ENCODE measurements at places on chromosomes 12 and 14.

- DNase-seq: no peak
These were observed 57.8 kb downstream of the PRORP start for GRCh38 chr14:35180179-35180578.

DNA sequence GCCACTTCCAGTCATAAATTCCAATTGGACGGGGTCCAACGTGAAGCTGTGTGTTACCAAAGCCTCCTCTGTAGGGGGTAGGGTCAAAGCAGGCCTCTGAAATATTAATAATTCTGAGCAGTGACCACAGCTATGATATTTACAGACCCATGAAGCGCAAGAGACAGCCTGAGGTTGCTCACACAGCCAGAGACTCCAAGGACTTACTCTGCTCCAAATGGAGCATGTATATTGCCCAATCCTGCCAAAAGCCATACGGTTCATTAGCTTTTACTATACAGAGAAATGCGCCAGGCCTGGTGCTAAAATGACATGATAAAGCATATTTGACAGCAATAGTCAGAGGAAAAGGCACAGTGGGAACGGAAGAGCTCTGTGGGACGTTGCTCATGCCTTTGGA lies 151.3 kb downstream of the PAH start:
- peak; percentile 15 for DNase-seq

- no peak for DNase-seq
These were observed 161.0 kb downstream of the PAX9 start for GRCh38 chr14:36822685-36823084.

- no peak for DNase-seq
These were observed 11.2 kb downstream of the ZDHHC22 start for GRCh38 chr14:77130386-77130785.

DNA sequence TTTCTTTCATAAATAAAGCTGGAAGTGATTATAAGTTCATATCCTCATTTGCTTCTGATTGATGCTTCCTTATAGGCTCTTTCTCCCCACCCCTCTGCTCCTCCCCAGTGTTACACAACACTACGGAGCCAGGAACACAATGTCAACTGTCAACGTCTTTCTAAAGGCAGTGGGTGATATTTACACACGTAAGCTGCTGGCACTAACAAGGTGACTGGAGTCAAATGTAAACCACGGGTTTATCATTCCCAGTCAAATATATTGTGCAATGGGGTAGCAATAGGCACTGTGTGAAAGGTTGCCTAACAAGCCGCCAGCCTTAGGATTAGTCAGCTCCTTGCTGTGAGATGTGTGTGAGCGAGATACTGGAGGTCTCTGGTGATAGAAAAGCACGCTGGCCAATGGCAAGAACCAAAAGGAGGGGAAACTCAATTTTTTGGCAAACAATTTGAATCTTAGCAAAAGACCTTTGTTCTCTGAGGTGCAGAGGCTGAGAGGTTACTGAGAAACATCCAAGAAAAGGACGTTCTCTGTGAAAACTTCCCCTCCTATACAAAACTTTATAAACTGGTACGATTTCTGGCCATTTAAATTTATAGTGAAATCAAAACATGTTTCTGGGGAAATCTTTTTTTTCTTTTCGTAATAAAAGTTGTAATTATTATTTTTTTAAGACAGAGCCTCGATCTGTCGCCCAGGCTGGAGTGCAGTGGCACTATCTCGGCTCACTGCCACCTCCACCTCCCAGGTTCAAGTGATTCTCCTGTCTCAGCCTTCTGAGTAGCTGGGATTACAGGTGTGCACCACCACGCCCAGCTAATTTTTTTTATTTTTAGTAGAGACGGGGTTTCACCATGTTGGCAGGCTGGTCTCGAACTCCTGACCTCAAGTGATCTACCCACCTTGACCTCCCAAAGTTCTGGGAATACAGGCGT lies 22.3 kb upstream of the HECTD1 start:
- DNase-seq: peak; percentile 91

GRCh38 chr14:51658441-51659173 lies 6.9 kb downstream of the FRMD6 start:
- no peak for DNase-seq

- DNase-seq: peak; percentile 73
These were observed 115.7 kb downstream of the BEGAIN start for GRCh38 chr14:100471441-100472093.

GRCh38 chr14:49975799-49976198 lies 82.9 kb downstream of the ARF6 start:
- DNase-seq: no peak

DNA sequence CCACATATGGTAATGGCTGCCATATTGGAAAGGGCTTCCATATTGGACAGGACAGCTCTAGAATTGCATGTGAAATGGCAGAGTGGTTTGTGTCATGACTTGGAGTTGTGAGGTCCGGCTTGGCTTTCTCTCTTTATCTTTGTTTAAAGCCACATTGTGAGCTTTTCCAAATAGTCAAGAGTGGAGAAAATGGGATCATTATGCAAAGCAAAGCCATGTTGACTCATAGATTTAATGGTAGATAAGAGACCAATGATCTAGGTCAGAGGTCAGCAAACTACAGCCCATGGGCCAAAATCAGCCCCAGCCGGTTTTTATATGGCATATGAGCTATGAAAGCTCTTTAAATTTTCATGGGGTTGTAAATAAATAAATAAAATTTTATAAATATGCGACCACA lies 449.1 kb downstream of the BCL11B start:
- DNase-seq: no peak

DNA sequence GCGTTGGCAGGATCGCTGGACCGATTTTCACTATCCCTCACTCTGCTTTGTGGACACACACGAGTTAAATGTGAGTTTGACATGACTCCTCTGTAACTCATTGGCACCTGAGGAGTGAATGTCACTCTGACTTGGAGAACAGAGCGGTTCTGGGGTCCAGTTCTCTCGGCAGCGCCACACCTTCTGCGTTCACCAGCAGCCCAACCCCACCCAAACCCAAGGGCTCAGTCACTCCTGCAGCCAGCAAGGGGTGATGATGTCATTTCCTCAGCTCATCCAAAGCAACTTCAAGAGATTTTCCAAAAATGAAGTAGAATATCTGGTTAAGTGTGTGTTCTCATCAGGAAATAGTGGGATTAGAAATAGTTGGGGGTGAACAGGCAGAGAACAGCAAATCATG lies 36.3 kb downstream of the ADGRD1 start:
- DNase-seq: no peak

DNA sequence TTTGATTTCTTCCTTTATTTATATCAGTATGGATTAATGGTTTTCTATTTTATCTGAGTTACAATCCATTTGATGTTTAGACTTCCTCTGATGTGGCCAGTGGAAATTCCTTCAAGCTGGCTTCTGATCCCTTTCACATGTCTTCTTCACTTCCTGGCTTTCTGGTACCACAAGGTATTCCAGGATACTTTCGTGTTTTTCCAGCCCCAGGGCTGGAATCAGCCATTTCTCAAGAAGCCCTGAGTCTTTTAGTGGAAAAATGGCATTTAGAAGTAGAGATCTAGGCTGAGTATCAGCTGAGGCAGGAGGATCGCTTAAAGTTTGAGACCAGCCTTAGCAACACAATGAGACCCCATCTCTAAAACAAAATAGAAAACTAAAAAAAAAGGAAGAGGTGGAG lies 93.3 kb downstream of the FIGNL2 start:
- DNase-seq: no peak

GRCh38 chr14:59274991-59275391 lies 86.5 kb downstream of the DAAM1 start:
- DNase-seq: peak; percentile 39

DNA sequence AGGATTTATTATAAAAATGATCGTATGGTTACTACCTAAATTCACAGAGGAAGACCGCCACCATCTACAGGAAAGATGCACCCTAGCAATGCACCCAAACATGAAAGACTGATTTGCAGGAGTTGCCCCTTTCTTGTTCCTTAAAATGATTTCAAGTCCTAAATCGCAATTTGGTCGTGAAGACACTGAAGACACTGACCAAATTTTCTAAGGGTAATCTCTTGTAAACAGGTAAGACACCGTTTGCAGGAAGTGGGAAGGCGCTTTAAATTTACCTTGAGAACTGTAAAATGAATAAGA lies 1.0 kb downstream of the SOS2 start:
- DNase-seq: no peak

GRCh38 chr14:59176765-59177164 lies 11.7 kb upstream of the DAAM1 start:
- no peak for DNase-seq

- DNase-seq: no peak
These were observed 6.8 kb upstream of the TRAF3 start for GRCh38 chr14:102770147-102771123.

DNA sequence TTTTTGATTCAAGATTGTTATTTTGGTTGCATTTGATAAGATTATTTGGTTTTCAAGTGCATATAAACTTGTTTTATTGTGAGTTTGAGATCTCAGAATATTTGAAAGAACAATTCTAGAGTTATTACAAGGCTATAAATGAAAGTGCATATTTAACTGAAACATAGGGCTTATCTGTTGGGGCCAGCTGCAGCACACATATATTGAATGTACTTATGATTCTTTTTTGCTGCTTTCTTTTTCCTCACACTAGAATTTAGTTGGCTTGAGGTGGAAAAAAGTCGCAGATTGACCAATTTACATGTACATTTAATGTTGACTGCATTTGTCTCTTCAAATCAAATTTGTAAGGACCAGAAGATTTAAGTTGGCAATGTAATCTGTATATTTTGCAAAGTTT lies 88.0 kb downstream of the PCNX1 start:
- DNase-seq: no peak

DNA sequence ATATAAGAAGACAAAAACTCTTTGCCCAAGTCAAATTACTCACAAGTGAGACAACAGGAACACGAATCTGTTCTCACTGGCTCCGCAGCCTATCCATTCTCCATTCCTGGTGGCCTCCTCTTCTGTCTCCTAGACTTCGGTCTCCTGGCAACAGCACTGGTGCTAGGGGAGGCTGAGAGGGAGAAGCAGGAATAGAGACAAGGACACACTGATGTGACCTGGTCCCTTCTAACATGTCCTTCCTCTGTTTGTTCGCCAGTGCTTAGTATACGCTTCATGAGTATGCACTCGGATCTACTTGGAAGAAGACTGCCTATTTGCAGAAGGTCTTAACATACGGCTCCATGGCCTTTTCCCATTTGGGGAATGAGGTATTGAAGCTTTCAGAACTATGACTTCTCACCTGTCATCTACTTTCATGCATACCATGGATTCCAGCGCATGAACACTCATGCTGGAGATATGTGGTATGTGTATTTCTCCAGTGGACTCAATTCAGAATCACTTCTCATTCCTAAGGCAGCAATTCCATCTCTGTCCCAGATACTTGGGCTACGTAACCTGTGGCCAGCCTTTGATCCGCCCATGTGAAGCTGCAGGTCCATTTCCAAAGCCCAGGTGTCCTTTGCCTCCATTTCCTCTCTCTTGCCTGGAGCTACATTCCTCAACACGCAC lies 33.9 kb downstream of the BHLHE41 start:
- DNase-seq: peak; percentile 64

DNA sequence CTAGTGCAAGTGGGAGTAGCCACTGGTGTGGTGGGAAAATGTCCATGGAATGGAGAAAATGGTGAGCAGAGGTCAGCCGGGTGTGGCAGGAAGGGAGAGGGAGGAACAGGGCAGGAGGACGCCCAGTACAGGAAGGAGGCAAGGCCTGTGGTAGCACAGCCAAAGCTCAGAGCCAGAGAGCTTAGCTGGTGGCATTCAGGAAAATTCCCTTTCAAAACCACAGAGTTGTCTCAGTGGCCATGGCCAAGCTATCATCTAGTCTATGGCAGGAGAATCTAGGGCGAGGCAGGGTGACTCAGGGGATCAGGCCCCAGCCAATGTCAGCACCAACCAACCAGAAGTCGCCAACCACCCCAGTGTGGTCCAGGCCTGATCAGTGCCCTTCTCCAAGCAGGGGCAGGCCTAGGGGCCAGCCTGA lies 67.7 kb upstream of the DDX11 start:
- peak; percentile 70 for DNase-seq

- DNase-seq: no peak
These were observed 11.1 kb upstream of the DAO start for GRCh38 chr12:108868781-108869180.

GRCh38 chr14:51012055-51012454 lies 67.8 kb upstream of the PYGL start:
- DNase-seq: no peak

GRCh38 chr14:63288853-63289252 lies 29.9 kb downstream of the GPHB5 start:
- DNase-seq: no peak

- no peak for DNase-seq
These were observed 42.9 kb downstream of the TESPA1 start for GRCh38 chr12:54941659-54942058.

- DNase-seq: no peak
These were observed 82.6 kb downstream of the EML1 start for GRCh38 chr14:99875836-99876235.

DNA sequence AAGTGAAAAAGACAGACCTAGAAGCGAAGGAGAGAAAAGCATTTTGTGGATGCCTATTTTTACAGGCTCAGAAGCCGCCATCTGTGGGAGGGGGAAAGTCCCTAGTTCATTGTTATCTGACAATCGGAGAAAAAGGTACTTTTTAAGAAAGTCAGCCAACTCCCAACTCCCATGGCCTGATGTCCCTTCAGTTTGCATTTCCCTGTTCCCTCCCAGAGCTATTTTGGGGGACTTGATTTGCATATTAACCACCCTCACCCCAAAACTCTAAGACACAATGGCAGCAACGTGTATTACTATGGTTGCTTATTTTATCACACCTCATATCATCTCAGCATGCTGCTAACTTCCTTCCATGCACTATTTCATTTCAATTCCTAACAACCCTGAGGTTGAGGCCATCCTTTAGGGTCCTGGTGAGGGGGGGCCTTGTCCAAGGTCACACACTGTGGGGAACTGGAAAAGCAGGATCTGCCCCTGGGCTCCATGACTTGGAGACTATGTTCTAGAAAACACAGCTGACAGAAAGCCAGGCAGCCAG lies 18.7 kb downstream of the HVCN1 start:
- DNase-seq: no peak

GRCh38 chr12:46910830-46911229 lies 85.0 kb upstream of the SLC38A4 start:
- DNase-seq: no peak

- no peak for DNase-seq
These were observed 153.3 kb downstream of the SLCO1B3 start for GRCh38 chr12:20963762-20964161.

GRCh38 chr12:75937486-75937885 lies 94.1 kb downstream of the PHLDA1 start:
- no peak for DNase-seq

DNA sequence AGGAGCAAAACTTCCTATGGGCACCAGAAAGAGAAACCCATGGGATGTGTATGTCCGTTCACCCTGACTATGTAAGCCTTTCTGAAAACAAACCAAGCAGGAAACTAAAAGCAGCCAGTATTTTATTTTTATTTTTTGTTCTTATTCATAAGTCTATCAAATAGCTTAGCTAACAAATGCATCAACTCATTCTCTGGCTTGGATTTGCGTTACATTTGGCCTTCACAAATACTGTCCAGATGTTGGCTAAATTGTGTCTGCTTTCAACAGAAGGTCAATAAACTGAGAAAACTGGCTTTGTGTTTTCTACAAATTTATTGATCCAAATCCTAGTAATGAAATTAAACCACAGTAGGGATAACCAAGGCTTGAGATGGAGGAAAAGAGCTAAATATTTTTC lies 379.0 kb downstream of the NOVA1 start:
- no peak for DNase-seq

All from astrocyte (in vitro differentiated cells and primary cell).